Suprapubic skin (tissue), 4 donors: ENCODE measurements at places on chromosomes 7 and 10. TPM values are rescaled to one million over a fixed set of nuclear protein-coding genes. Genes with fewer than 3 reads are reported as not detected.

NPC1L1 gene
- not detected for total RNA-seq

OR2A1 gene
- not detected for total RNA-seq

- no peak for DNase-seq
These were observed 487.8 kb downstream of the ZNF33B start for GRCh38 chr10:42150428-42151061.

DNA sequence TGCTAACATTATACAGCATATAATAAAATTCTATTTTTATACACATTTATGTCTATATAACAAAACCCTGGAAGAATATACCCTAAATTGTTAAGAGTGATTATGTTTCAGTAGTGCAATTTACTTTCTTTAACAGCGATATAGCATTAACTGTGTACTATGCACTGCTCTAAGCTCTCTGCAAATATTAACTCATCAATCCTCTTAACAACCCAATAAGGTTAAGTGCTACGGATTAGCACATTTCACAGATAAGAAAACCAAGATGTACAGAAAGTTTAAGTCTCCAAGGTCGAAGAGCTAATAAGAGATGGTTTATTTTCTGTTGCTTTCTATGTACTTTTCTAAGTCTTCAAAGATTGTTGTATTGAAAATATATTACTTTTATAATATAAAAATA, 95.8 kb downstream of the SEMA3C start:
- DNase-seq = no peak

- DNase-seq = no peak
These were observed 760 bp upstream of the KCTD7 start for GRCh38 chr7:66627881-66628360.

GRCh38 chr7:92709150-92709549, 119.0 kb upstream of the FAM133B start:
- DNase-seq = no peak

- no peak for DNase-seq
These were observed 182.8 kb upstream of the CDCA7L start for GRCh38 chr7:22128528-22128920.
